Pulmonary artery endothelial cell (primary cell): ENCODE measurements at places on chromosomes 1 and 21. TPM values are rescaled to one million over a fixed set of nuclear protein-coding genes. Genes with fewer than 3 reads are reported as not detected.

Gene NBPF3
- total RNA-seq: 0.85 and 3.0 TPM in 2 replicates

Gene SLC25A34
- 0.20 and 0.42 TPM in 2 replicates for total RNA-seq

Gene RPE65
- total RNA-seq: not detected in 2 replicates

Gene OR2T29
- total RNA-seq: not detected in 2 replicates

Gene FCRLA
- not detected in 2 replicates for total RNA-seq

Gene NUF2
- total RNA-seq: 18.5 and 33.3 TPM in 2 replicates

Gene FAM151A
- not detected in 2 replicates for total RNA-seq

Gene CCDC190
- total RNA-seq: 3.8 and 4.0 TPM in 2 replicates

Gene FMO3
- total RNA-seq: 0.28 TPM in 1 of 2 replicates, not detected in the other
